ENCODE measurements at places on chromosomes 6 and 20.

- no peak for DNase-seq
Observed at GRCh38 chr6:5462856-5463255, 201.5 kb downstream of the FARS2 start.

- no peak for DNase-seq
Observed at GRCh38 chr20:51631011-51631950, 88.8 kb upstream of the NFATC2 start.

- DNase-seq, result no peak
Observed at GRCh38 chr20:62835931-62836861, 19.3 kb downstream of the COL9A3 start.

GRCh38 chr6:128069188-128069587 is 168.3 kb upstream of the THEMIS start:
- no peak for DNase-seq

- no peak for DNase-seq
Observed at GRCh38 chr6:5762561-5762968, 244.2 kb downstream of the NRN1 start.

DNA sequence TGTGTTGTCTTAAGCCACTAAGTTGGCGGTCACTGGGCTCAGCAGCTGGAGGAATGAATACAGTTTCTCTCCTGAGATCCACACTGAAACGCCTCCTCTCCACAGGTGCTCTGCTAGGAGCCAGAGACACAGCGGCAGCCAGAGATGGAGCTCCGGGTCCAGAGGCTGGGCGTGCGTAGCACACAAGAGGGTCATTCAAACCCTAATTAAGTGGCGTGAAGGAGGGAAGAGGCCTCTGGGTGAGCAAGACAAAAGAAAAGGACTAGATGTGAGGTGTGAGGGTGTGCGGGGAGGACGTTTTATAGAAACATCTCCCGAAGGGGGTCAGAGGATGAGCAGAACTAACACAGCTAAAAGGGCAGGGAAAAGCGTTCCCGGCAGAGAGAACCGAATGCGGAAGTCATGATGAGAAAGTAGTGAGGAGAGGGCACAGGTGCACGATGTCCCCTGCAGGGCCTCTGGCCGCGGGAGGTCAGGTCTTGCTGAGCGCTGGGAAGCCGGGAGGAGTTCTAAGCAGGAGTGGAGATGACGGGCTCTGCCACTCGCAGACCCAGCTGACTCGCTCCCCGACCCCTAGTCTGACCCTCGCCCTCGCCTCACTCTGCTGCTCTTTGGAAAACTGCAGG is 54.4 kb downstream of the BMP7 start:
- no peak for DNase-seq

- DNase-seq, result no peak
Observed at GRCh38 chr20:64065974-64066343, 3.0 kb downstream of the TCEA2 start.
